Cardiac fibroblast (primary cell): ENCODE measurements at places on chromosomes 4 and X.

DNA sequence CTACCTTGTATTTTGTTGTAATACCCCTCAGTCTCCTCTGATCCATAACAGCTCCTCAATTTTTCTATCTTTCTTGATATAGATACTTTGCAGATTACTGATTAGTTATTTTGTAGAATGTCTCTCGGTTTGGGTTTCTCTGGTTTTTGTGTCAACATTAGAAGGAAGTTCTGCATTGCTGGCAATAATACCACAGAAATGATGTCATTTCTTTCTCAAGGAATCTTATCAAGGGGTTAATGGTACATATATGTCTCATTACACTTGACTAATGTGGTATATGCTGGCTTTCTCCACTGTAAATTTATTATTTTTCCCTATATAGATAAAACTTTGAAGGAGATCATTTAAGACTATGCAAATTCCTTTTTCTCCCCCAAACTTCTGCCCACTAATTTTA, 183.6 kb upstream of the DKK2 start:
- peak; percentile 8 for DNase-seq

DNA sequence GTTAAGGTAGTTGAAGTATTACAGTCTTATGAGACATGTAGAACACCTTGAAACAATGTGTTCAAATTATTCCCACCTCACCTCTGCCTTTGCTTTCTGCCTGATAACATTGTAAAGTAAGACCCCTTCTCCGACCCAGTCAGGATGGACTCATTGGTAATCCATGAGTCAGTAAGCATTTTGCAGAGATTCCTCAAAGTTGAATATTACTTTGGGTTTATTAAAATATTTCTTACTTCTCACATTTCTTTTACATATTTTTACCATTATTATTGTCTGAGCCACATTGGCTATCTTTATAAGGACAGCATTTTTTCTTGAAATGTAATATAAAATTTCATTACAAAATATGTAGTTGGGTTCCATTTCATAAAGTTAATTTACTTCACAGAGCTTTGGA, 201.6 kb downstream of the BMPR1B start:
- no peak for DNase-seq

- DNase-seq = no peak
These were observed 116.0 kb downstream of the PTTG2 start for GRCh38 chr4:38076153-38076669.

DNA sequence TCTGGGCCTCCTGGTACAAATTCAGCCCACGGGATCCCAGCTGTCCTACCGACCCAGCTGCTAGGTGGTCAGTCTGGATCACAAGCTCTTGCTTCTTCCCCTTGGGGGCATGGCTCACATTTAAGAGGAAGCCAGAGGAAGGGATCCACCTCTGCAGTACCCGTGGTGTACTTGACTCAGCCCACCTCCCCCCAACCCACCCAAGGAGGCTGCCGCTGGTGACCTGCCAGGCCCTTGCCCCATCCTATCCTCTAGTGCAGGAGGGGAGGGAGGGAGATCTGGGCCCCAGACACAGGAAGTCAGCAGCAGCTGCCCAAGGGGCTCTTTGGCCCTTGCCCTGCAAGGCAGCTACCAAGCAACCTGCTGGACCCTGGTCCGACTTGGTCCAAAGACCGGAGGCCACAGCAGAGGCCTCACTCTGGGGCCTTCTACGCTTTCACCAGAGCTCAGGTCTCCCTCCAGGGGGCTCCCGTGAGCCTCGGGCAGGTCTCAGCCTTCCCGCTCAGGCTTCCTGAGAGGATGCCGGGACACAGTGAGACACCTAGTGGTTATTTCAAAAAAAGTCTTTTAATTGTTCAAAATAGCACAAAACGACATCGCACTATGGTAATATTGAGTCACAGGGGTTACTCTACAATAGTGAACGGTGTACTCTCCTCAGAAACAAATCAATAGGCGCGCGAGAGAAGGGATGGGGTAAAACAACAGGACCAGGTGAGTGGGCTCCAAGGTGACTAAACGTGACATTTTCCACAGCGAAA, 2.7 kb upstream of the RENBP start:
- peak; percentile 85 for DNase-seq

DNA sequence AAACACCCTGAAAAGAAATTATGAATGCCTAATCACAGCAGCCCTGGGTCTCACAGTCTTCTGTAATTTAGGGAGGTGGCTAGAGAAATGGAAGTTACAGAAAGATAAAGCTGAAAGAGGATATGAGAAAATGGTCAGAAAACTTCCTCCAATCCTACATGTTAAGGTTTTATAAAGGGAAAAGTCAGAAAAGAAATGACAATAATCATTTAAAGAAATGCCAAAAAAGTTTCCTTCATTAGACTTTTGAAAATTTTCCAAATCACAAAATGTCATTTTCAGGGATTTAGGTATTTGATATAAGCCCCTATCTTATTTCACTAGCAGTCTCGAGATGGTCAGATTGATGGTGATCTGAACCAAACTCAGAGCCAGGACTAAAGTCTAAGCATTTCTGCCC, 276.2 kb downstream of the CHIC1 start:
- no peak for DNase-seq

GRCh38 chrX:91279479-91279878, 155.2 kb upstream of the PABPC5 start:
- no peak for DNase-seq

- DNase-seq = no peak
These were observed 2.3 kb upstream of the ZCCHC4 start for GRCh38 chr4:25310066-25310802.

- DNase-seq = no peak
These were observed 13.6 kb downstream of the AMTN start for GRCh38 chr4:70531981-70532380.

DNA sequence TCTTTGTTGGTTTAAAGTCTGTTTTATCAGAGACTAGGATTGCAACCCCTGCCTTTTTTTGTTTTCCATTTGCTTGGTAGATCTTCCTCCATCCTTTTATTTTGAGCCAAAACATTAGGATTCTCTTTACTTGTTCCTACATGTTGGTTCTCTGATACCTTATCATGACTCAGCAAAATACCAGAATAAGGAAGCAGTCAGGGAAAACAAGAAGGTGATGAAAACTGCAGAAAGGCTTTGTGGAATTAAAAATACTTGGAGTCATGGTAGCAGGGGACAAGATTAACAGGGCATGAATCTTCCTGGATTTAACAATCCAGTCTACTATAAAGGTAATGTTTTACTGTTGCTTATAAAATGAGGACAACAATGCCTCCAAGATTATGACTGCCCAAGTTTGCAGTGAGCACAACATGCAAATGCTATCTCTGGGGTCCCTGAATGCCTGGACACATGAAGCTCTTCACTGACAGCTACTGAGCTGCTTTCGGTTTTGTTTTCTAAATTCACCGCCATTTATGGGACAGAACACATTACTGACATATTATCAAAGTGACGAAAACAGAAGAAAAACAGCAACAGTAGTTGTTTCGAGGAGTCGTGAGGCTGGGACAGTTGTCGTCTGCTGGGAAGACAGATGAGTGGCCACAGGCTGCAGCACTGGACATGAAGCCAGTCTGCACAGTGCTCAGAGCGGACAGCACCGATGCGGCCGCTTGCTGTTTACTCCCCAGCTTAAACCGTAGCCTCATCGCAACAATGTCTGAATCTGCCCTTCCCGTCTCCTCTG, 174.5 kb upstream of the DKK2 start:
- DNase-seq = peak; percentile 42
